ENCODE measurements at places on chromosomes 2 and 18.

GRCh38 chr2:239042046-239042445, 194.2 kb downstream of the TWIST2 start:
- no peak for DNase-seq

DNA sequence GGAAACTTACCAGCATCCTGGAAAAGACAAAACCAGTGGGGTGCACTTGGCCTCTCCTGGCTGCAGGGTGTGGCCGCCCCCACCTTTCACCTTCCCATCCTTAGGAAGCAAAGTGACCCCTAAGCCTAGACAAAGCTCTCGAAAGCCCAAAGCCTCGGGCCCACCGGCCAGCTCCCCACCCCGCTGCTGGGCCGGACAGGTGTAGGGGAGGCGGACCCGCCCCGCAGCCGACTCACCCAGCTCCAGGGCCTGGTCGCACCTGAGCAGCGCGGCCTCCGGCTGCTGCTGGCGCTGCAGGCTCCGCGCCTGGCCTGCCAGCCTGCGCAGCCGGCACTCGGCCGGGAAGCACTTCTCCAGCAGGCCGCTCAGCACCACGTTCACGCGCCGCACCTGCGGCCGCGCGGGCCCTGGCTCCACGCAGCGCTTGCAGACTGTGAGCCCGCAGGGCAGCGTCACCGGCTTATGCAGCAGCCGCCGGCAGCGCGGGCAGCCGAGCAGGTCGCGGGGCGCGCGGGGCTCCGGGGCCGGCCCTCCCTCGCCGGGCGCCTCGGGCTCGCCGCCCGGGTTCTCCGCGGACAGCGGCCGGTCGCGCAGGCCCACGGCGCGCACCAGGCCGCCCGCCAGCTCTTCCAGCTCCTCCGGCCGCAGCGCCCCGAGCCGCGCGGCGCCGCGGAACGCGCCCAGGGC, 979 bp downstream of the LONRF2 start:
- no peak for DNase-seq

- DNase-seq, result no peak
Measured at GRCh38 chr2:10269711-10270610, 32.7 kb upstream of the HPCAL1 start.

- DNase-seq, result no peak
Measured at GRCh38 chr2:58135861-58136260, 89.3 kb downstream of the VRK2 start.

DNA sequence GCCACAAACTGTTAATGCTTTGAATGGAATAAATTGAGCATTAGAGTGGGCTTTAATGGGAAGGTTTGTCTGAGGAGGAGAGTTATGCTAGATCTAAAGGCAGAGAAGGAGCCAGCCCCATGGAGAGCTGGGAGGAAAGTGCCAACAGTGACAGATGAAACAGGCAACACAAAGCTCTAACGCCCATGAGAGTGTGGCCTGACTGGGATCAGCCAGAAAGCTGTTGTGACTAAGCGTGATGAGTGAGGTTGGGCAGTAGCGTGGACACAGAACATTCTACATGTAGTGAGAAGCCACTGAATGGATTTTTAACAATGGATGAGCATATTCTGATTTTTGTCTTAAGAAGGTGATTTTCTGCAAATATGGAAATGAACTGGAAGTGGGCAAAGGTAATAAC, 185.3 kb upstream of the SIX2 start:
- DNase-seq, result no peak

DNA sequence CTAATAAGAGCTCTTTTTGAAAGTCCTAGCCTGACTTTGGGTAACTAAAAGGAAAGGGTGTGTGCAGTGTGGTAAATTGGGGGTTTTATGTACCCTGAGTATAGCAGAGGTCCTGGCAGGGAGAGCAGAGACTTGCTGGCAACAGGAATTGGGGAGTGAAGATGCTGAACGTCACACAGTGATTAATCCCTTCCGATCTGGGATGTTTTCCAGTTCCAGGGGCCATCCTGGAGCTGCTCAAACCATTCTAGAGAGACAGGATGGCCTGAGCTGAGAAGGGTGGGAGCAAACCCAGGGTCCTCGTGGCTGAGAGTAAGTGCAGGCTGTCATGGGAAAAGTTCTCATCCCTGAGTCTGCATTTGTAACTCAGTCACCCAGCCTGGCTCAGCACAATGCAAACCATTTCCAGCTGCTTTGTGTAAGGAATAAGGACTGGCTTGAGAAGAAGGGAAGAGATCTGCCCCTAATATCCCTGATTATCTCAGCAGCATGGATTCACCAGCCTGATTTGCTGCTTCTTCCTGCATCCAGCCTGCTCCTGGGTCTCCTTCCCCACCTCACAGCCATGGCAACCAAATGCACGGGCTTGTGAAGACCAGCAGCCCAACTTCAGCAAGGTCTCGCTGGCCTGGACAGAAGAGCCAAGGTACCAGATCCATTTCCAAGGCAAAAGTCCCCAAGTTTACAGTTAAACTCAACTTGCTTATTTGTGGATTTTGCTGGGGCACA, 47.1 kb upstream of the CELF4 start:
- DNase-seq, result no peak

GRCh38 chr18:60259052-60259681, 113.4 kb downstream of the MC4R start:
- DNase-seq, result no peak

DNA sequence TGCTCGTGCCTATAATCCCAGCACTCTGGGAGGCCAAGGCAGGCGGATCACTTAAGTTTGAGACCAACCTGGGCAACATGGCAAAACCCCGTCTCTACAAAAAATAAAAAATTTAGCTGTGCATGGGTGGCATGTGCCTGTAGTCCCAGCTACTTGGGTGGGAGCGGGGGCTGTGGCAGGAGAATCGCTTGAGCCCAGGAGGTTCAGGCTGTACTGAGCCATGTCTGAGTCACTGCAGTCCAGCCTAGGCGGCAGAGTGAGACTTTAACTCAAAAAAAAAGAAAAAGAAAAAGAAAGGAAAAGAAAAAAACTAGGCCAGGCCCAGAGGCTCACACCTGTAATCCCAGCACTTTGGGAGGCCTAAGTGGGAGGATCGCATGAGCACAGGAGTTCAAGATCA, 30.8 kb downstream of the TWSG1 start:
- no peak for DNase-seq

GRCh38 chr18:62625019-62625418, 90.3 kb upstream of the PHLPP1 start:
- DNase-seq, result no peak

DNA sequence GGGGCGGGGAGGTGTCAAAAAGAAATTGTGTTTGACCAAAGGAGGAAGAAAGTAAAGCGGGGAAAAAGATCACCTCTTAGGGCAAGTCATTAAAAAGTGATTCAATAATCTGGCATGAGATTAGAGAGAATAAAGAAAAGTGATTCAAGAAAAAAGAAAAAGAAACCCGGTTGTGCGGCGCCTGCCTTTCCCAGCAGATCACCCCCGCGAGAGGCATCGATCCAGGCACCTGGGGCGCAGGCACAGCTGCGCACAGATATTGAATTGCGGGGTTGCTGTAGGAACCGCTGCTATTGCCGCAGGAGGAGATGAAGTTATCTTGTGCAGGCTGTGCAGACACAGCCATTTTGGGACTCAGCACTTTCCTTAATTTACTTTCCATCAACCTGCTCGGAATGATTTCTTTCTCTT, 71.2 kb downstream of the PLB1 start:
- DNase-seq, result no peak

DNA sequence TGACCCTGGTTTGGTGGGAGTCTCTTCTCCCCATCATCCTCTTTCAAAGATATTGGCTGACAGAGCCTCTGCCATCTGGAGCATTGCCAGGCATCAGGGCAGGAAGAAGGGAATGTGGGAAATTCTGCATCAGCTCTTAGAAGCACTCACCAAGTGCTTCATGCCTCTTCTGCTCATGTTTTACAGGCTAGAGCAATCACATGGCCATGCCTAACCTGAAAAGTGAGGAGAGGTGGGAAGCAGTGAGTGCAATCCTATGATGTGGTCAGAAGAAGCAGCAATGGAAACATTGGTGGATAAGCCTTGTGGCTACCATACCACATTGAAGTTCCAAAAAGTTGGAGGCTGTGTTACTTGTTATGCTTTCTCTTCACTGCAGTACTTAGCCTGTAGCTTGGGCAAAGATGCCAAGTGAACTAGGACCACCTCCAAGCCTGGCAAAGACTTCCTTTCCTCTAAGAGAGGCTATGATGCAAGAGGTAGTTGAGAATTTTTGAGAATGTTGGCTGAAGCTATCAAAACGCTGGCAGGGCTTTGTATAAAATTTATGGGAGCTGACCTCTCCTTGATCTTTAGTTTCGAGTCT, 64.1 kb downstream of the BCL2L11 start:
- DNase-seq, result no peak

GRCh38 chr2:233854241-233854981, at the start of gene HJURP:
Gene HJURP, minus strand, starts transcription at chr2:233854535. Its CDS starts 35 bp downstream, at chr2:233854500.
- DNase-seq, result peak; percentile 91

DNA sequence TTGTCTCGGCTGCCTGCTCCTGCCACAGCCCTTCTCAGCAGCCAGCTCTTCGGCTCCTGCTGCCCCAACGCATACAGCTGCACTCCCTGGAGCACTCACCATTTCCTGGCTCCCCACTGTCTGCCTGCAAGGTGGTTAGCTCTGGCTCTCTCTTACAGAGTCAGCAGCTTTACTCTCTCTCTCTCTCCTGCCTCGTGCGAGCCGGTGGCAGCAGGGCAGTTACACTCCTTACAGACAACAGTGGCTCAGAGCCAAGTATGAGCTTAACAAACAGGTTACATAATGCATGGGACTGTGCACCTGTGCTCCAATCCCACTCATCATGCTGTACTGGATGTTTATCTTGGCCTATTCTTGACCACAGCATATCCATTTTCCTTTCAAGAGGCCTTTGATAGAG, 47.4 kb upstream of the DNAJC10 start:
- no peak for DNase-seq

DNA sequence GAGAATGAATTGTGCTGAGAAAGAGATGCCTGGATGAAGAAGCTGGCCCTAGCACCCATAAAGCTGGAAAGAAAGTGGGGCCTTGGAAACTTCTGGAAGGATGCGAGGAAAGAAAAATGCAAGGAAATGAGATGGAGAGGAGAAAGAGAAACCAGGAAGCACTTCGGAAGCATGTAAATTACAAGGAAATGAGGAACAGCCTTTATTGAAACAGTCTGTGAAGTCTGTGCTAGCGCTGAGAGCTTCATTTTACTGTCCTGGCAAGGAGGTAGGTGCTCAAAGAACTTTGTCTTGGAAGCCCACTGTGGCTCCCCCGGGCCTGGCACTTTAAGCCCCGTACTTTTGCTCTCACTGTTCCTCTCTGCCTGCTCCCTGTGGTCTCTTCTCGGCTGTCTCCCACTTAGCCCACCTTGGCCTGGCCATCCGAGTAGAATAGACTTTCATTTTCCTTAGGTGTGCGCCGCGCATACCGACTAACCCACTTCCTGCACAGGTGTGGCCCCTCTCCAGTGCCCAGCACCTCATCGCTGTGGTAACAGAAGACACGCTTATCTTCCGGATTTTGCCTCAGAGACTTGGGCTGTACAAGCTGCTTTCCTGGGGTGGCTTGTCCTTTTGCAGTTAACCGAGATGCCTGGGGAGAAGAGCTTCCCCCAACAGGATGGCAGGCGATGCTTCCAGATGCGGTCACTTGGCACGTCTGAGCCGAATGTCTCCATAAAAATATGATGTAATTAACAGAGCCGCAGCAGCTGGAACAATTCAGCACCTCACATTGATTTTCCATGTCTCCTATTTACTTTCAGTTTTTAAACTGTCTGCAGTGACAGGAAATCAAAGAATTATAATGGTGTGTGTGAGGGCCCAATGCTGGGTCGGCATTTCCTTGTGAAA, 199.6 kb downstream of the HRH4 start:
- DNase-seq, result peak; percentile 2
